ENCODE measurements at places on chromosomes 7 and 10.

DNA sequence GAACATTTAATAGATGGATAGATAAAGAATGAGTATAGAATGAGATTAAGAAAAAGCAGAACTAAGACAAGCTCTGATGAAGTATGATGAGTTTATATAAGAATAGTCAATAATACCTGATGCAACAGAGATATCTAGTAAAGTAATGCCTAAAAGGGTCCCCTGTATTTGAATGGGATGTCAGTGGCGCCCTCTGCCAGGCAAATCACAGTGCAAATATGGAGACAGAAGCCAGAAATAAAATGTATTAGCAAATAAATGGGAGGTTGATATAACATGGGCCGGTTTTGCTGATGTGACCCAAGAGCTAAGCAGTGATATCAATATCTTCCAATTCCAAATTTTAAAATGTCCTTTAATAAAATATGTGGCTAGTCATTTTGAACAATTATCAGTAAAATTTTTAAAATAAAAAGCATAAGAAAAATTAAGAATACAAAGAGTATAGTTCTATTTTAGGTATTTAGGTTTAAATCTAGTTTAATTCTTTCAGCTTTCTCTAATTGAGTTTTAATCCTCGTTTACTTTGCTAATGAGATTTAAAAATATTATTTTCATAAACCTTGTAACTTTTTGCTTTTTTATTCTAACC lies 62.6 kb downstream of the ADK start:
- no peak for DNase-seq

DNA sequence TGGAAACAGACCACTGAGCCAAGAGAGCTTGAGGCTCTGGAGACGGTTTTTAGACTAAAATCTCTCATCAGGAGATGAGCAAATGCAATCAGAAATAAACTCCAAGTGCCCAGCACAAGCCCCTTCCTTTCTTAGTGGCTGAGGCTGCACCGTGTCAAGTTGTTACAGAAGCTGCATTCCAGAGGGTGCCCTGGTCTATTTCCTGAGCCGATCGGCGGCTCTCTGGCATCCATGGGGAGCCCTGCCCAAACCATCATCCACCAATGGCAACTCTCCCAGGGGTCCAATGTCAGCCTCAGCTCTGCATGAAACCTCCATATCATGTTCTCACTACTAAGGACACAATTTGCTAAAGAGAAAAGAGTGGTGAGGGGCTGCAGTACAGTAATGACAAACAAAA lies 89.6 kb downstream of the SVIL start:
- DNase-seq, result no peak

DNA sequence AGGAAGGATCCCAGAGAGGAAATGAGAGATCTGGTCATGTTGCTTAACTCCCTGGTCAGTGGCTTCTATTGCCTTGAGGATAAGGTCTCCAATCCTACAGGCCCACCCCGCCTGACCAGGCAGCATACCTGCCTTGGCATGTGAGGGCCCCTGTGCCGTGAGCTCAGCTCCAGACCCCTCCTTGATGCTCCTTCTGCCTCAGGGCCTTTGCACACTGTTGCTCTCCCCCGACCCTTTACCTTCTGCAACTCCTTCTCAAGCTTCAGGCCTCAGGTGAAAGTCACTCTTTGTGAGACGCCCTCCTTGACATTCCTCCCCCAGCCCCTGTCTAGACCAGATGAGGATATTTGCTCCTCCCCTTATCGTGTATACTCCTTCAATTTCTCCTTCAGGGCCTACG lies 62.8 kb downstream of the FAM241B start:
- DNase-seq, result no peak

- DNase-seq, result no peak
These were observed 3.6 kb downstream of the ADCK2 start for GRCh38 chr7:140676306-140676705.

- DNase-seq, result no peak
These were observed 240.4 kb downstream of the KIAA1217 start for GRCh38 chr10:24449321-24449740.

DNA sequence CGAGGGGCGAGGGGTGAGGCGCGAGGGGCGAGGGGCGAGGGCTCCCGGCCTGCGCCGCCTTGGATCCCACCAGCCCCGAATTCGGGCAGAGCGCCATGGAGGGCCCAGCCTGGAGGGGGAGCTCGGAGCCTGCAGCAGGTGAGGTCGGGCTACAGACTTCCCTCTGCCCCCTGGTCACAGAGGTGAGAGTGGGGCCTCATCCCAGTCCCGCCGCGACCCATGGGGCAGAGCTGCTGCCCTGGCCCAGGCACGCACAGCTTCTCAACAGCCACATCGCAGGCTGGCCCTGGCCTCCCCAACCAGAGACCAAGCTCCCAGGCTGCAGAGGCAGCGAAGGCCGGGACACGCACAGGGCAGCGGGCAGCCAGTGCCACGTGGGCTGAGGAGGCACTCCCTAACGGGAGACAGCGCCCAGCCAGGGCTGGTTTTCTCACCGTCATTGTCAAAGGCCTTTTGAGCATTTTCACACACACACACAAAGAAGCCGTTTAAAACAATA lies 191.8 kb downstream of the PTPRN2 start:
- no peak for DNase-seq

DNA sequence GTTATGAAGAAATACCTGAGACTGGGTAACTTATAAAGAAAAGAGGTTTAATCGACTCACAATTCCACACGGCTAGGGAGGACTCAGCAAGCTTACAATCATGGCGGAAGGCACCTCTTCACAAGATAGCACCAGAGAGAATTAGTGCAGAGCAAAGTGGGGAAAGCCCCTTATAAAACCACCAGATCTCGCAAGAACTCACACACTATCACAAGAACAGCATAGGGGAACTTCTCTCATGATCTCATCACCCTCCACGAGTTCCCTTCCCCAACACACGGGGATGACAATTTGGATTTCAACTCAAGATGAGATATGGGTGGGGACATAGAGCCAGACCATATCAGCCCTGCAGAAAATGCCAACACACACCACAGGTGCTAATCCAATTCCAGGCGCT lies 218.7 kb downstream of the PARD3 start:
- DNase-seq, result no peak

- no peak for DNase-seq
These were observed 175.4 kb downstream of the CELF2 start for GRCh38 chr10:11193001-11193551.

GRCh38 chr10:91381257-91381891 lies 28.8 kb upstream of the HECTD2 start:
- no peak for DNase-seq

GRCh38 chr7:68125168-68125567 lies 1128.5 kb downstream of the TYW1 start:
- no peak for DNase-seq

- DNase-seq, result no peak
These were observed 40.7 kb downstream of the GPRIN2 start for GRCh38 chr10:46515793-46516192.

- no peak for DNase-seq
These were observed 434.6 kb downstream of the PAXIP1 start for GRCh38 chr7:154568346-154568745.

DNA sequence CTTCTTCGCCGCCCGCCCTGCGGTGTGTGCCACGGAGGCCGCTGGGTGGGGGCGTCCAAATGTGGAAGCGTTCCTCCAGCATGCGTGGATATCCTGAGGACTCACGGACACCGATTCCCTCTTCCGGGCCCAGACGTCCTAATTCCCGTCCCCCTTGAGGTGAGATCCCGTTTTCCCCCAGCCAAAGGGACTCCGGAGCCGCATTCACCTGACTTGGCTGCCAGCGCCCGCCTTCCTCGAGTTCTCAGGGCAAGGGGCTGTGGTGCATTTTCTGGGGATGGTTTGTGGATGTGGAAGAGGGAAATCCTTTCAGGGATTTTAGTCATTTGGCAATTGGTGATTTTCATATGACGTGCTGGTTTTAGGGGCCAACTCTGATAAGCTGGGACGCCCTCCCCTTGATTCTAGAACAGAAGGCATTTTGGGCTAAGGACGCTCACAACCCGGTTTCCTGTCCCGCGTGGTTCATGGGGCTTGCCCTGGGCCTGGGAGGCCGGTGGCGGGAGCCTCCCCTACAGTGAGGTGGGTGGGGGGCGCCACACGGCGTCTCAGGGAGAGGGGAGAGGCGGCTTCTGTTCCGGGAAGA lies 165.4 kb downstream of the ACTR3B start:
- no peak for DNase-seq

DNA sequence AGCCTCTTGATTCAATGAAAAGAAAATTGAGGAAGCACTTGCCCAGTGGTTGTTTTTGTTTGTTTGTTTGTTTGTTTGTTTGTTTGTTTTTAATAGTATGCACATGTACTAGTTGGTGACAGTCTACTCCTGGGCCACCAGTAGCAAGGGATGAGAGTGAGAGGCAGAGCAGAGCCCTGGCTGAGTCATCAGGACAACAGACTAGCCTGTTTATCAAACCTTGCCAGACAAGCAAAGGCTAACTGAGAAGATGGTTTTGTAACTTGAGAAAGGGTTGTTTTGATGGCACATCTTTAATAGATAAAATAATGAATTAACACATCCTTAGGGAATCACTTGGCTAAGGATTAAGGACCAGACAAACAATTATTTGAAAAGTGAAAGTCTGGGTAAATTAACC lies 78.1 kb downstream of the INHBA start:
- DNase-seq, result no peak

- no peak for DNase-seq
These were observed 85.8 kb upstream of the CUX1 start for GRCh38 chr7:101731502-101732084.

DNA sequence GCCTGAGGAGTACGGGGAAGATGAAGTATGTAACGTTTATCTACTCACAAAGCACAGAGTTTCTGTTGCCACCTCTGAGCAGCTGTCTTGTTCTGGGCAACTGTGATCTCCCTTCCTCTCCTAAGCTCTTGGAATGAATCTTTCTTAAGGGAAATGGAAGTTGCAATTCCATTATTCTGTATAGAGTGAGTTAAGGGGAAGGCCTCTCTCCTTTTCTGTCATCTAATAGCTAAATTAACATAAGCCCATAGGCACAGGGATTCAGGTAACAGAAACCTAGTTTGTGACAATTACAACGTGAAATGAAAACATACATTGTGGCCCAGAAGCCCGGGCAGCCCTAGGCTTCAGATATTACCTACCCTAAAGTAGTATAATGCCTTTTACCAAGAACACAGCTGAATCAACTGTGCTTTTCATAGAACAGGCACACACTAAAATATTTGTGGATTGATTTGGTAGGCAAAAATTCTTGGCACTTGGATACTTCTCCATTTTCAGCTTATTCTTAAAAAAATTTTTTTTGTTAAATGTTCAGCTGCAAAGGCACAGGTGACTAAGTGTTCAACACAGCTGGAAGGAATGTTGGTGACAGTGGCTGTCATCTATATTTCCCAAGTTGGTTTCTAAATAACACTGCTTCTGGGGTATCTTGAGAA lies 3.8 kb upstream of the PDCD4 start:
- no peak for DNase-seq

GRCh38 chr10:101029520-101030295 lies 1.2 kb downstream of the PDZD7 start:
- no peak for DNase-seq

Measured in NCI-H1930 (cell line).